ENCODE measurements at places on chromosomes 3 and 15.

DNA sequence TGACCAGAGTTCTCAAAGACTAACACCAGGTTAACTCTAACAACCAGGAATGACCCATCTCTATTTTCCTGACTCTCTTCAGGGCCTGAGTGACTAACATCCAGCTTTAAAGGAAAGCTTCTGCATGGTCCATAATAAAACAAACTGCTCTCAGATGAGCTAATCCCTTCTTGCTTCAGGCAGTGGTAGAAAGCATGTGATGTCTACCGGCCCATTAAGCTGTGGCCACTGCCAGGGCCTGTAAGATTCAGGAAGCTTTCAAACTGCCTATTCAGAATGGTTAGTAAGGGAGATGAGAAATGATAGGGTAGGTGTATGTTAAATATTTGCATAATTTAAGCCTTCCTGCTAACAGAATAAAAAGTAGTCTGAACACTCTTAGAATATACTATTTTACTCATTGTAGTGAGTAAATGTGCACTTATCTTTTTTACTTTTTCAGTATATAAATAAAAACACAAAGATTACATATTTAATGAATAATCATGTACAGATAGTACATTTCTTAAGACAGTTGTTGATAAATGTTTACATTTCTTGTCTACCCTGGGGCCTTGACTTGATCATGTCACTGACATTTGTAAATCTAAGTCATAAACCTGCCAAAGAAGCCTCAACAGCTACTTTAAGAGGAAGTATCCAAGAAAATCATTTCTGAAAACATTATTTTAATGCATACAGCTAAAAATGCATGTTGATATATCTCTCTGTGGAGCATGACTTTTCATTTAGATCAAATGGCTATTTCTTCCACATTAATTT lies 222.0 kb downstream of the MCTP2 start:
- no peak for DNase-seq

DNA sequence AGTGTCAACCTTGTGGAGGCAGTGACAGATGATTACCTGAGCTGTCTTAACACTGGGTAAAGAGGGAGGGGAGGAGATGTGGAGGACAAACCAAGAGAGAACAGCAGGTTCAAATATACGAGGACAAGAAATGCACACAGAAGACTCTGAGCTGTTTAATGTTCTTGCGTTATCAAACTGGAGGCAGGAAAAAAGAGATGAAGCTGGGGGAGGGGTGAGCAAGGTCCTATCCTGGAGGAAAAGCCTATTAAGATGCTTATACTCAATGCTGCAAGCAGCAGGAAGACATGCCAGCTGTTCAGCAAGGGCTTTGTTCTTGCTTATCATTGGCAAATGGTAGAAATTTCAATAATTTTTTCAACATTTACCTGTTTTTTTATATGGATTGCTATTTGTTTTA lies 345.7 kb upstream of the TRIM42 start:
- no peak for DNase-seq

DNA sequence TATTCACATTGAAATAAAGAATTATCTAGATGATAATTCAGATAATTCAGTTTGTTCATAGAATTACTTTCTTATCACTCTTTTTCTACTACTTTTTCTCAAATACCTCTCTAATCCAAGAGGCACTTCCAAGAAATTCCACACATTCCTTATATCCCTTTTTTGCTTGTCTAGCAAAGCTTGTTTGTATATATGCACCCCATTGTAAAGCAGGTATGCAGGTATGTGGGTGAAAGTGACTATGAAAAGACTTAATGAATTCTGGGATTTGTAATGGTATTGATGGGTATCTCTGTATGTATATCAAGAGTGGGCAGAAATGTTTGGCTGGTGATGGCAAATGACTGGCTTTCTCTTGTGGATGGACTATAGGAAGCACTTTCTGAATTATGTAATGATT lies 94.1 kb upstream of the FGF7 start:
- DNase-seq: no peak

DNA sequence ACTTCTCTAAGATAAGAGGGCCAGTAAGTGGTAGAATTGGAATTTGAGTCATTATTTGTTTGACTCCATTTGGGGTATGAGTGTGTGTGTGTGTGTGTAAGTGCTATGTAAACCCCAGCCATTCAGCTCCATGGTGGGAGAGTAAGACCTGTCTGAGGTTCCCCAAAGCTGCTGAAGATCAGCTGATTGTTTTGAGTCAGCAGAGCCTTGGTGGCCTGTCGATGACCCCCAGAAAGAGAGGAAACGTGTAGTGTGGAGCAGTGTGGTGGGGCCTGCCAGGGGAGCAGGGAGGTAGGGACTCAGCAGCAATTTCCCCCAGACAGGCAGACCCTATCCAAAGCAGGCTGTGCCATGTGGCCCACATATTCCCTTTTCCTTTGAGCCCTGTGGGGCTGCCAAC lies 5.3 kb downstream of the DVL3 start:
- DNase-seq: peak; percentile 71

DNA sequence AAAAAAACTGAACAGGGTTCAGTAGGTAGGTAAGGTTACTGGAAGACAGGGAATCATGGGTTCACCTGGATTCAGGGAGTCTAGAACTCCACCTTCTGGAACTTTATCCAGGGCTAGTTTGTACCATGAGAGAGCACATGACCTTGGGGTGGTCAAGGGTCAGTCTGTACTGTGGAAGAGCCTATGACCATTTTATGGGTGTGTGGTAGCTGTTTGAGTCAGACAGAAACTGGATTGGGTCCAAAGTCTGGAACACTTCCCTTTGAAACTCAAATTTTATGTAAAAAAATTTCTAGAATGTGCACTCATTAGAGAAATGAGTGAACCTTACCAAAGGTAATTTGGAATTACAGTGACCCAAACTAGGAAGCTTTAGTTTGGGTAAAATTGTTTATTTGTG lies 486.0 kb upstream of the AGTR1 start:
- DNase-seq: peak; percentile 87

DNA sequence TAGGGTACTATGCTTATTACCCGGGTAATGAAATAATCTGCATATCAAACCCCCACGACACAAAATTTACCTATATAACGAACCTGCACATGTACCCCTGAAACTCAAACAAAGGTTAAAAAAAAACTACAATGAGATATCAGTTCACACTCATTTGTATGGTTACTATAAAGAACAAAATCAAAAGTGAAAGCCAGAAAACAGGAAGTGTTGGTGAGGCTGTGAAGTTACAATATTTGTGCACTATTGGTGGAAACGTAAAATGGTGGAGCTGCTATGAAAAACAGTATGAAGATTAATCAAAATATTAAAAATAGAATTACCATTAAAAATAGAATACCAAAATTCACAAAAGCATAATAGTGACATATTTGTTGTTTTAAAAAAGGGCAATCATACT lies 128.9 kb downstream of the ZIC1 start:
- DNase-seq: no peak

DNA sequence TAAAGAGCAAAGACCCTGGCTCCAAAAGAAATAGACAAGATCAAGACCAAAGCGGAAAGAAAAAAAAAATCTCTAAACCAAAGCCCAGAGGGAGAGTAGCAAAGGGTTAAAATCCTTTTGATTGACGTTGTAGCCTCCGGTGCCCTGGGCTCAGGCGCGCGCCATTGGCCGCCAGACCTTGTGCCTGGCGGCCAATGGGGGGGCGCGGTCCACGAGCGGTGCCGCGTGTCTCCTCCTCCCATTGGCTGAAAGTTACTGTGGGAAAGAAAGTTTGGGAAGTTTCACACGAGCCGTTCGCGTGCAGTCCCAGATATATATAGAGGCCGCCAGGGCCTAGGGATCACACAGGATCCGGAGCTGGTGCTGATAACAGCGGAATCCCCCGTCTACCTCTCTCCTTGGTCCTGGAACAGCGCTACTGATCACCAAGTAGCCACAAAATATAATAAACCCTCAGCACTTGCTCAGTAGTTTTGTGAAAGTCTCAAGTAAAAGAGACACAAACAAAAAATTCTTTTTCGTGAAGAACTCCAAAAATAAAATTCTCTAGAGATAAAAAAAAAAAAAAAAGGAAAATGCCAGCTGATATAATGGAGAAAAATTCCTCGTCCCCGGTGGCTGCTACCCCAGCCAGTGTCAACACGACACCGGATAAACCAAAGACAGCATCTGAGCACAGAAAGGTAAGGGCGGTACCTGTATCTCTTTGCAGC lies at the start of gene HES1:
Gene HES1 (plus strand): TSS at position 343 of the 713 bp plus-strand sequence. CDS start 233 bp downstream, at position 576.
- DNase-seq: peak; percentile 98

- peak; percentile 47 for DNase-seq
Measured at GRCh38 chr15:59170295-59171066, 36.2 kb upstream of the LDHAL6B start.

DNA sequence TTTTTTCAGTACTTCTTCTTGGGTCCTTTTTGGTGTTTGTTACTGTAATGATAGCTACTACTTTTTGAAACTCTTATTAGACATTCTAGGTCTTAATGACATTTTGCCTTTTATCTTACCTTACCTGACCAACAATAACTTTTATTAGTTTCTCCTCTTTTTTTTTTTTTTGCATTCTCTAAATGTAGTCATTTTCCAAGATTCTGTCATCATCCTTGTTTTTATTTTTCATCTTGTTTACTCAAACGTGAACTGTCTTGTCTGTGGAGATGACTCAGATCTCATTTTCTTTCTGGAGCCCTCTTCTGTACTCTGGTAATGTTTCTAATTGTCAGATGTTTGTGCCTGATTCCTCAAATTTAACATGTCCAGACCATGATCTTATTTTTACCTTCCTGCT lies 2.9 kb downstream of the ABHD5 start:
- DNase-seq: no peak

GRCh38 chr3:54087581-54088410 lies 34.6 kb upstream of the CACNA2D3 start:
- no peak for DNase-seq
